ENCODE measurements at places on chromosomes 5 and 9.

- DNase-seq: no peak
These were observed 442.9 kb upstream of the FTMT start for GRCh38 chr5:121408778-121409177.

GRCh38 chr5:145471026-145471425 lies 364.1 kb downstream of the PRELID2 start:
- no peak for DNase-seq

DNA sequence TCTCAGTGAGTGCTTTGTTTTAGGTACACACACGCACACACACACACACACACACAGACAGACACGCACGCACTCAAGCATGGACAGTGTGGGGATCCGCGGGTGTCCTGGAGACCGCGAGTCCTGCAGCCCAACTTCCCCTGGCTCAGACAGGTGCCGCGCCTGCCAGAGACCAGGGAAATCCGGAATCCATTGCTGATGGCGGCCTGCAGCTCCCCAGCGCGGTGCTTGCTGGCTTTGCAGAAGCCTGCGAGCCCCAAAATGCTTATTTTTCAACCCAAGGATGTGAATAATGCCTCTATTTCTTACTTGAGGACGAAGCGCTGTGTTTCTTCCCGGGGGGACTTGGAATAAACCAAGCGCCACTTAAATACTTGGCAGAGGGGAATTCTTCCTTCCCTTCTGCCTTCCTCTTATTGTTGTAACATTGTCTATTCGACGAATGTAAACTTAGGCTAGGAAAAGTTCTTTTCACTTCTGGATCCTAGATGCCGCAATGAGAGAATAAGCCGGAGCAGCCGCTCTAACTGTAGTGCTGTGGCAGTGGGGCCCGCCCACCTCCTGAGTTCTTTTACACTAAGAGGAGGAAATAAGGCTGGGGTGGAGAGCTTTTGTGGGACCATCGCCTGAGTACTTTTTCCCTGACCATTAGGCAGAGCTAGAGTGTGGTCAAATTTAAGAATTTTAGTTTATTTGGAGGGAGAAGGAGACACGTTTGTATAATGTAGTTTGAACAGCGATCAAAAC lies 802 bp downstream of the ITGA2 start:
- DNase-seq: peak; percentile 40

GRCh38 chr9:615756-616155 lies 225.7 kb upstream of the DMRT1 start:
- DNase-seq: no peak

DNA sequence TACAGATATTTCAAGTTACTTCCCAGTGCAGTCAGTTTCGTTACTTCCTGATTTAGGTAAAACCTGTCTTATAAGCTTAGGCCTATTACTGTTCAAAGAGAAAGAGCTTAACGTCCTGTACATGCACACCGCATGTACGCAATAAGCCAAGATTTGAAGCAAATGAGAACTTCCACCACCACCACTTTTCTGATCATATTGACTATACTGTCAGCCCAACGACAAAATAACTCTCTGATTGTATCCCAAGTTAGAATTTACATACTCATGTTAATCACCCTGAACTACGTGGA lies 5.1 kb downstream of the NFIB start:
- DNase-seq: no peak

- DNase-seq: no peak
These were observed 293.4 kb upstream of the IRX1 start for GRCh38 chr5:3302228-3302627.

GRCh38 chr5:131589510-131590348 lies 45.3 kb downstream of the RAPGEF6 start:
- DNase-seq: no peak

- DNase-seq: no peak
These were observed 364.7 kb upstream of the CD180 start for GRCh38 chr5:67561151-67561932.

- DNase-seq: no peak
These were observed 127.6 kb downstream of the RFX3 start for GRCh38 chr9:3398232-3398648.

- DNase-seq: peak; percentile 72
These were observed 552 bp downstream of the TMEM141 start for GRCh38 chr9:136791516-136792276.

- no peak for DNase-seq
These were observed 1485.7 kb upstream of the CDH9 start for GRCh38 chr5:28523888-28524635.

Measured in stimulated activated CD4-positive, alpha-beta T cell treated with anti-CD3 and anti-CD28 coated beads, Interleukin-2, amount 100 ng/mL, for 24 hours (primary cell).